Adrenal gland (tissue), 19 donors: ENCODE measurements at places on chromosomes 4 and X. TPM values are rescaled to one million over a fixed set of nuclear protein-coding genes. Genes with fewer than 3 reads are reported as not detected.

RAB41 gene
- not detected for total RNA-seq

MRFAP1L1 gene
- 62.1 TPM for total RNA-seq

FHIP1A gene
- total RNA-seq: 3.4 TPM

CT45A5 gene
- not detected for total RNA-seq

GAGE12E gene
- not detected for total RNA-seq

- peak; percentile 13 for DNase-seq
- no peak overlapping the region for H3K4me3 ChIP-seq
- H3K36me3 ChIP-seq: no peaks in the 10 kb centered on the region
- H3K27ac ChIP-seq: no peak overlapping the region
- H3K27me3 ChIP-seq: no peaks in the 10 kb centered on the region
Observed at GRCh38 chr4:10640561-10641201, 43.9 kb downstream of the CLNK start.

GRCh38 chrX:53039236-53039635, 9.4 kb upstream of the GPR173 start:
- DNase-seq: no peak
- H3K4me1 ChIP-seq: no peaks in the 10 kb centered on the region
- no peak overlapping the region for H3K4me3 ChIP-seq

DNA sequence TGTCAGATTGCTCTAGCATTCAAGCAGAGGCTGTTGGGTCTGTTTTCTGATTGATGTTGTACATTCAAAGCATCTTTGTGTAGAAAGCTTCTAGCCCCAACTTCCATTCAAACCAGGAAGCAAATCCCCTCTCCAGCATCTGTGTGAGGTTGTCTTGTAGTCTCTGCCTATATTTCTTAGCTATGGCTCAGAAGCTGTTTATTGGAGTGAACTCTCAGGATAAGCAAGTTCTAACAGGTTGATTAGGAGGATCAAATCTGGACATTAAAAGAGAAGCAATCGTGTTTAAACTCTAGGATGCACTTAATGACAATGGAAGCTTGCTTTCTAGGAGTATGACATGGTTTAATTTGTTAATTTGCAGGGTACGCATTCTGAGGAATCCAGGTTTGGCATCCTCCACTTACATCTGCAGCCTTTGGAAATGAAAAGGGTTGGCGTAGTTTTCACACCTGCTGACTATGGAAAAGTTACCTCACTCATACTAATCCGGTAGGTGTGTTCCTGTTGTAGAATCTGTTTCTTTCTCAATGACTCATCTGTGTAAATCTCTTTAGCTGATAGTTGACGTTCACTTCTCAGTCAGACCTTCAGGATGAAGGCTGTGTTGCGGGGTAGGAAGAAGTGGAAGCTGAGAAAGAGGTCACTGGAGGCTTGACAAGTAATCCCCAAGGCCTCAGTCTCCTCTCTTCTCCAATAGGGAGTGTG, 88.0 kb upstream of the TLR2 start:
- peaks cover 12% of the 10 kb centered on the region for H3K36me3 ChIP-seq
- H3K4me3 ChIP-seq: no peak overlapping the region
- DNase-seq: no peak
- no peaks in the 10 kb centered on the region for H3K4me1 ChIP-seq
- H3K27ac ChIP-seq: no peak overlapping the region

DNA sequence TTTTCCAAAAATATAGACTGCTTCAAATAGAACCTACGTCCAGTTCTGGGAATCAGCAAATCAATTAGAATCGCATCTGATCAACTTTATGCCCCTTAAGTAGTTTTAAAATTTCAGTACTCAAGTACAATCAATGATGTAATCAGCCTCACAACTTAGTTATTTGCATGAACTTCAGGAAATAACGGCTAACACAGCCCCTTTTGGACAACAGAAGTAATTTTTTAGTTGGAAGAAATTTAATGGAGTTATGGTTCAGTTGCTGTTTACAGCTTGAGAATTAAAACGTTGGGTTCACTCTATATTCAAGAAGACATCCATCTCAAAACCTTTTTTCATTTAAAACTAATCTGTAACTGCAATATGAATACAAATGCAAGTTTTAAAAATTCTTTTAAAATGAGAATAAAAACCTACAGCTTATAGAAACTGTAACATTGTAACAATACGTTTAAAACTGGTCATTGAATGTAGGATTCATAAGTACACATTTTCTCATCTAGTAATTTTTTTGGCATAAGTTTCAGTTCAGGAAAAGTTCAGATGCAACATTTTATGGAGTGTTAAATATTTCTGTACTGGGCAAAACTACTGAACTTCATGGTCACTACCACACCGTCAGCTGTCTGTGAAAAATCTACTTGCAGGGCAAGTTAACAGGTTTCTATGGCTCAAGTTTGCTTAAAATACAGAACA, 956 bp downstream of the TAPT1 start:
- peaks cover 70% of the 10 kb centered on the region for H3K4me1 ChIP-seq
- peak overlapping the region; percentile 45 for H3K4me3 ChIP-seq
- H3K27me3 ChIP-seq: no peaks in the 10 kb centered on the region
- H3K27ac ChIP-seq: no peak overlapping the region
- DNase-seq: no peak

GRCh38 chr4:79232540-79232939, 93.3 kb downstream of the NAA11 start:
- no peak overlapping the region for H3K4me3 ChIP-seq
- no peak for DNase-seq
- H3K36me3 ChIP-seq: no peaks in the 10 kb centered on the region
- peaks cover 5% of the 10 kb centered on the region for H3K4me1 ChIP-seq
- H3K27ac ChIP-seq: no peak overlapping the region

GRCh38 chr4:36227913-36228312, 16.4 kb downstream of the ARAP2 start:
- DNase-seq: no peak
- H3K27me3 ChIP-seq: no peaks in the 10 kb centered on the region
- no peaks in the 10 kb centered on the region for H3K4me1 ChIP-seq
- H3K36me3 ChIP-seq: no peaks in the 10 kb centered on the region
- H3K27ac ChIP-seq: no peak overlapping the region

- peaks cover 5% of the 10 kb centered on the region for H3K27me3 ChIP-seq
- DNase-seq: no peak
- no peak overlapping the region for H3K27ac ChIP-seq
- H3K4me1 ChIP-seq: no peaks in the 10 kb centered on the region
- H3K4me3 ChIP-seq: no peak overlapping the region
Observed at GRCh38 chrX:46204721-46205422, 340.3 kb downstream of the ZNF674 start.

GRCh38 chr4:112038861-112039260, 106.4 kb upstream of the FAM241A start:
- no peak overlapping the region for H3K4me3 ChIP-seq
- H3K27ac ChIP-seq: no peak overlapping the region
- DNase-seq: no peak
- no peaks in the 10 kb centered on the region for H3K4me1 ChIP-seq

DNA sequence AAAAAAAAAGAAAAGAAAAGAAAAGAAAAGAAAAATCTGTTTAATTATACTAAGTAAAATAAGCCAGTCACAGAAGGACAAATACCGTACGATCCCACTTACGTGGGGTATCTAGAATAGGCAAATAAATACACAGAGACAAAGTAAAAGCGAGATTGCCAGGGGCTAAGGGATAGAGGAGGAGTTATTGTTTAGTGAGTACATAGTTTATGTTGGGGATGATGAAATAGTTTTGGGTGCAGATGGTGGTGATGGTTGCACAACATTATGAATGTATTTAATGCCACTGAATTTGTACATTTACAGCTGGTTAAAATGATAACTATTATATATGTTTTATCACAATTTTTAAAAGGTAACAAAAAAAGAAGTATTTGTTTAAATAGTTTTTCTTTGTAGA, 7.1 kb downstream of the CA5B start:
- H3K36me3 ChIP-seq: no peaks in the 10 kb centered on the region
- peaks cover 17% of the 10 kb centered on the region for H3K4me1 ChIP-seq
- no peak overlapping the region for H3K4me3 ChIP-seq
- H3K27me3 ChIP-seq: no peaks in the 10 kb centered on the region
- H3K27ac ChIP-seq: no peak overlapping the region
- DNase-seq: no peak

DNA sequence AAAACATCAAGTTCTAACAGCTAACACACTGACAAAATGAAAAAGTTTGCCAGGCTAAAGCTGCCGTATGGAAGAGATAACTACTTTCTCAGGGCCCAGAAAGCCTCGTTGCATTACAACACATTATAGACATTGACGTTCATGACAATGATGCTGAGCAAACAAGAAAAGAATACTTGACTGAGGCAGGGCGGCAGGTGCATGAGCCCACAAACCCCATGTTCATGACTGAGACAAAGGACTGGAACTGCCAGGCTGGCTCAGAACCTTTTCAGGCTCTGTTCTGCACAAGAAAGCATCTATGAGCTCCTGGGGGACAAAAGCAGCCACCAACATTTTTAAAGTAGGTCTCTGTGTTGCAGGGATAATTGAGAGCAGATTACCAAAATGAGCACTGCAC, 13.6 kb downstream of the TLR6 start:
- H3K27me3 ChIP-seq: no peaks in the 10 kb centered on the region
- no peak overlapping the region for H3K4me3 ChIP-seq
- no peaks in the 10 kb centered on the region for H3K36me3 ChIP-seq
- no peaks in the 10 kb centered on the region for H3K4me1 ChIP-seq

DNA sequence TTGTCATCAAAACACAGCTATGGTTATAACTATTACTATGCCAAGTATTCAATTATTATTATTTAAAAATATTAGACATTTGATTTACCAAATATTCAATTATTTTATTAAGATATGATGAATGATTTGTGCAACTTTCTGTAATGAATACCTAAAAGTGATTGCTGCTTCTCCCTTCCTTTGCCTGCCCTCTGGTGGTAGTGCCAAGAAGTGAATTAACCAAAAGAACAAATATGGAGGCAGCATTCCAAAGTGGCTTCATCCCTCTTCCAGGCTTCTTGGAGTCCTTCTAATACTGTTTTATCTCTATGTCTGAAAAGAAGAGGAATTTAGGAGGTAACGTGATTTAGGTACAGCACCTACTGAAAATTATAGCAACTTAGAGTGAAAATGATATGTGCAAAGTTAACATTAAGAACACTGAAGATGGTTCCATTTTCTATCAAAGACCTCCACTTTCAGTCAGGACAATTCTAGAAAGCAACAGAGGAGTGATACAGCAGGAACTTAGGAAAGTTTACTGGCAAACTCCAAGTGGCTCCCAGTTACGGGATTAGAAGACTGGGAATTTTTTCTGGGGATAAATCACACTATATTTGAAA, 43.0 kb downstream of the ENPEP start:
- no peaks in the 10 kb centered on the region for H3K4me1 ChIP-seq
- no peaks in the 10 kb centered on the region for H3K36me3 ChIP-seq
- H3K27ac ChIP-seq: no peak overlapping the region
- no peaks in the 10 kb centered on the region for H3K27me3 ChIP-seq
- peak; percentile 38 for DNase-seq
- H3K4me3 ChIP-seq: no peak overlapping the region

DNA sequence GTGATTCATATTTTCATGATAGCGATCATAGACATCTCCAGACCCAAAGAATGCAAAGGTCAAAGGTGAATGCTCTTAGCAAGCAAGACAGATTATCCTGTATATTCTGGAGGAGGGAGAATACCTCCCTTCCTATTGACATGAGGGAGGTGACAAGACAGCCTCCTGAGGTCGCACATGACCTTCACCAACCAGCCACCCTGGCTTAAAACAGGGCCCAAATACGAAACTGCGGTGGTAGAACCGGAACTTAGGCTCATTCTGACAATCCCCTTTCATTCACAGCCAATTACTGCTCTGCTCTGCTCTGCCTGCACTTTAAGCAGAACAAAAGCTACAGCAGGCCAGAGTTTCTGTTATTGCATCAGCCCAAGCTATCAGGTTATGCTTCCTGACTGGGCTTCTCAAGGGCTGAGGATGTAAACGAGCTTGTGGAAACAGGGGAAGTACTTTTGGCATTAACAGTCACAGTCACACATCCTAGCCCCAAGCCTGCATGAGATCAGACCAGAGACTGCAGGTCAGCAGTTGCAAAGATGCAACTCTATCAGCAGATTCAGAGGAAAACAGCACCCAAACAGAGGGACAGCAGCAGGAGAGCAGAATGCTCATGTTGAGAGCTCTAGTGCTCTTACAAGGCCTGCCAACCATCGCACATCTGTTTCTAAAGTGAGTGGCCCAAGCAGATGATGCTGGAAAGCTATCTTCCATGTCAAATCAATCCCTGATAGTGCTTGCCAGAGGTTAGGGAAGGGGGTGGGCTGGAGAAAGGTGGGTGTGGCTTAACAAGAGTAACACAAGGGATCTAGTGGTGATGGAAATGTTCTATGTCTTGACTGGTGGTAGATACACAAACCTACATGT, 51.3 kb upstream of the MAP3K15 start:
- no peak overlapping the region for H3K27ac ChIP-seq
- H3K4me1 ChIP-seq: no peaks in the 10 kb centered on the region
- no peaks in the 10 kb centered on the region for H3K36me3 ChIP-seq
- DNase-seq: no peak

- H3K36me3 ChIP-seq: no peaks in the 10 kb centered on the region
- H3K4me1 ChIP-seq: no peaks in the 10 kb centered on the region
- DNase-seq: no peak
- H3K4me3 ChIP-seq: no peak overlapping the region
- H3K27me3 ChIP-seq: no peaks in the 10 kb centered on the region
Observed at GRCh38 chr4:141238186-141238585, 17.5 kb downstream of the ZNF330 start.
